NCI-H1436 (cell line): ENCODE measurements at places on chromosomes 3 and 15.

- DNase-seq, result no peak
These were observed 1.6 kb downstream of the CDV3 start for GRCh38 chr3:133575086-133575485.

DNA sequence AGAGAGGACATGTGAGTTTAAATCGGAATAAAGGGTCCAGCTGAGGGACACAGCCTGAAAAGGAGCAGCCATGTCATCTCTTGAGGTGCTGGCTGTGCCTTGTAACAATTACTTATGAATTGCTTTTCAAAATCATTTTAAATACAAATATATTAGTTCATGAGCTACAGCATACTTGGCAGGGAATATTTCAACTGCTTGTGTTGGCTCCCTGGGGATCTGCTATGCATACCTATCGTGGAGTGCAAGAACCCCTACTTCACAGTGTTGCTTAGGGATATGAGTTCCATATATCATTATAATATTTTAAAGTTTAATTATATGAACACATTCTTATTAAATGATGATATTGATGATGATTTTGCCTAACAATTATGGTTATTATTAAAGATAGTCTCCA is 19.1 kb upstream of the P2RY14 start:
- DNase-seq, result no peak

DNA sequence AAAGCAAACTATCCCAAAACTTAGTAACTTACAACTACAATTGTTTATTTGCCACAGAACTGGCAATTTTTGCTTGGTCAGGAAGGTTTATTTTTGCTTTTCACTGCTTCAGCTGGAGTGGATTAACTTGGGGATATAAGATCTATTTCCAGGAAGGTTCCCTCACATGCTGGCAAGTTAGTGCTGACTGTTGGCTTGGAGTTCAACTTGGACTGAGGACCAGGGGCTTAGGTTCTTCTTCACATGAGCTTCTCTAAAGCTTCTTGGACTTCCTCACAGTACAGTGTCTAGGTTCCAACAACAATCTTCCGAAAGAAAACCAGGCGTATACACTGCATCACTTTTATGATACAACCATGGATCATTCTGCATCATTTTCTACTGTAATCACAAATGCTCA is 264.4 kb downstream of the CHL1 start:
- no peak for DNase-seq

DNA sequence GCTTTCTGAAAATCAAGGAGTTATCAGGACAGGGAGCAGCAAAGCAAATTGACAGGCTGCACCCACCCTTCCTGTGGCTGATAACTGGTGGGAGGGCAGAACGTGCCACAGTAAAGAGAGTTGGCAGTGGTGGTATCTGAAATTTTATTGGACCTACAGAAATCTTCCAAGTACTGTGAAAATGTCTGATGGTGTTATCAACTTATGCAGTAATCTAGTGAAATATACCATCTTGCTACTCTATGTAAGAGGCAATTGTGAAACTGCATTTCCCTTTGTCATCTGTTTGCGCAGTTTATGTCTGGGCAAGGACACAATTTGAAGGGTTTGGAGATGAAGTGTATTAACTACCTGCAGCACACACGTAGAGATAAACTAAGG is 1.5 kb downstream of the PLCL2 start:
- DNase-seq, result no peak

DNA sequence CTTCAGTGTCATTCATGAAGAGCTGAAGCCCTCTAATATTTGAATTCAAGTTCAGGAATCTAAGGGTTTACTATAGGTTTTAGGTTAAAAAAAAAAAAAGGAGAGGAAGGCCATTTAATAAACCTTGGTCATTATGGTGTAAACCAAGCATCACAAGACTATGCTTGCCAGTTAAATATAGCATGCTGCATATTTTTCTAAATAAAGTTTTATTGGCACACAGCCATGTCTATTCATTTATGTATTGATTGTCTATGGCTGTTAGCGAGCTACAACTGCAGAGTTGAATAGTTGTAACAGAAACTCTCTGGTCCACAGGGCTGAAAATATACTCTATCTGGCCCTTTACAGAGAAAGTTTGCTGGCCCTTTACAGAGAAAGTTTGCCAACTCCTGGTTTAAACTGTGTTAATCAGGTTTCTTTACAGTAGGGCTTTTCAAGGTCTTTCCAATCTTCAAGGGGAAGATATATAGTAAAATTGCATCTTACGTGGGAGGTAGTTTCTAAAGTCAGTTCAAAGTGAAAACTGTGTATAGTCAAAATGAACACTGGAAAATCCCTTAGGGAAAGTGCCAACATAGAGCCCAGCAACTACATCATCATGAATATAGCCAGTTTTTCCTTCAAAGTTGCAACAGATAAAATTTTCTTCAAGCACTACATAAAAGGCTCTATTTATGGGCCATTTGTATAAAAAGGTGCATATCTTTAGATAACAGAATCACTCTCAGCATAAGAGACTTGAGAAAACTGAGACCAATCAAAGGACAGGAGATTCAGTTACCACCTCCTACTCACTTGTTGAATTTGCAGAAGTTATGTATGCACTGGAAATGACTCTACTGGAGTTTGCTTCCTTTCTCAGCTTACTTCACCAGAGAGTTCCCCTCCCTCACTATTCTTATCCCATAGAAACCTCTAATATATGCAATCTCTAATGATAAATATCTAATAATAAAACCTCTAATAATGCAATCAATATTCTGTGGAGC is 49.7 kb upstream of the FRMD4B start:
- no peak for DNase-seq

GRCh38 chr15:68258692-68259091 is 18.9 kb upstream of the FEM1B start:
- DNase-seq, result no peak
